Right renal cortex interstitium (tissue), 3 donors: ENCODE measurements at places on chromosomes 3 and 15.

GRCh38 chr3:134624537-134625287 is 26.1 kb downstream of the KY start:
- no peak for DNase-seq

DNA sequence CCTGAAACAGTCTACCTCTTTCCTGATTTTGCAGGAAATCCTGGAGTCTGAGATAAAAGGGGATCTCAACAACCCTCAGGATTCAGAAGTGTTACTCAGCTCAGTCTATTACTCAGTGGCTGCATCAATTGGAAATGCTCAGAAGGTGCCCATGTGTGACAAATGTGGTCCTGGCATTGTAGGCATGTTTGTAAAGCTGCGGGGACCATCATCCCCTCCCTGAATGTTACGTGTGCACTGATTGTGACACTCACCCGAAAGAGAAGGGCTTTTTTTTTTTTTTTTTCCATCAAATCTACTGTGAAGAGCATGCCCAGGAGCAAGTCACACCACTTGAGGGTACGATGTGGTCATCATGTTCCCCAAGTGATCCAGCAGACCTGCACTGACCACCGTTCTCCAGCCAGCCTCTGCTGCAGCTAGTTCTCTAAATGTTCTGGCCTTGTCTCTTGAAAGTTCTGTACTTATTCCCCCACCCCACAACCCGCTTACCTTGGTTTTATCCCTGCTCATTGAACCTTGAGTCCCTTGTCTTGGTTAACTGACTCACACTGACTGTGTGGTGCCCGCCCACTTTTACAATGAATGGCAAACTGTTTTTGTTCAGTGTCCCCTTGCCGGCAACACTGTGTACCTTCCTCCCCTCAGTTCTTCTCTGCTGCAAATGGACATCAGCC is 19.8 kb downstream of the ST3GAL6 start:
- no peak for DNase-seq

GRCh38 chr15:73139744-73140553 is 87.7 kb downstream of the NEO1 start:
- no peak for DNase-seq

- no peak for DNase-seq
Observed at GRCh38 chr15:100307241-100308212, 34.2 kb downstream of the ADAMTS17 start.

DNA sequence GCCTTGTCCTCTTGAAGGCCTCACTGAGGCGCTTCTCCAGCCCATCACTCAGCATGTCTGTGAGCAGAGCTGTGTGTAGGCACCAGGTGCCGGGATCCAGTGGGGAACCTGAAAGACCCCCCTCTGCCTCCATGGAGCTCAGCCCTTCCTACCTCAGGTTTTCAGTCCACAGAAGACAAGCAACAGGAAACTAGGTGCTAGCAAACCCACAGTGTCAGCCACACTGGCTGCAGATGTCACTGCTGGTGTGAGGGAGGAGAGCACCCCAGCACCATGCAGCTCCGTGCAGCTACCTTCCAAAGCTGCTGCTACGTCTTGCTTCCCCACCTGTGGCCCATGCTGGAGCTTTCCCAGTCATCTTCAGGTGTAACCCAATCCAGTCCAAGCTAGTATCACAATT is 17.9 kb downstream of the PSTPIP1 start:
- DNase-seq: no peak

DNA sequence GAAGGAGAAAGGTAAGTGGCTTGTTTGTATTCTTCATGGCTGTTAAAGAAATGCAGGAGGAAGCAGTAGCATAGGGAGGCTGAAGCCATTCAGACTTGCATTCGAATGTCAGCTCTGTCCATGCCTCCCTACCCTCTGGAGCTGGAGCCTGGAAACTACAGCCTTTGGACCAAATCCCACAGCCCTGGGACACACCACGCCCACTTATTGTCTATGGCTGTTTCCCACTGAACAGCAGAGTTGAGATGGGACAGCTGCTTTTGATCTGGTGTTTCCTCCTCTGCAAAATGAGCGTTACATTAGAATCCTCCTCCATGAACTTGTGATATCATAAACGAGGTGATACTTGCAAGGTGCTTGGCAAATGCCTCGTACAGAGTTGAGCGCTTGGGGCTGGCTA is 3.6 kb downstream of the FAM107A start:
- peak; percentile 48 for DNase-seq

GRCh38 chr3:33152363-33153360 is 38.8 kb downstream of the CRTAP start:
- no peak for DNase-seq

- DNase-seq: no peak
Observed at GRCh38 chr3:8218353-8218940, 283.2 kb upstream of the LMCD1 start.

DNA sequence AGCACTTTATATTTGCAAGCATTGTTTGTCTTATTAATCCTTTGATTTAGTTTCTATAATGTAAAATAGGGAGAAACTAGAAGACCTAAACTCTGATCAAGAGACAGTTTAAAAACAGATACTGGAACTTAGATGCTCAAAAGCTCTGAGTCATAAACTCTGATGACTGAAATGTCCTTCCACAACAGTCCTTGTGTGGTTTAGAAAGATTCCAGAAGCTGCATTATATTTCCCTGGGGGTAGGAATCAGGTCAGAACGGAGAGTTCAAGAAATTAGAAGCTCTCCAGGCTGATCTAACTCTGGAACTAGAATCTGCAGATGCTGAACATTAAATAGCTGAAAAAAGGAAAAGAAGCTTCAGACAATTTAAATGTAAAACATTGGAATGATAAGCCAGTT is 18.3 kb upstream of the ONECUT1 start:
- DNase-seq: no peak

DNA sequence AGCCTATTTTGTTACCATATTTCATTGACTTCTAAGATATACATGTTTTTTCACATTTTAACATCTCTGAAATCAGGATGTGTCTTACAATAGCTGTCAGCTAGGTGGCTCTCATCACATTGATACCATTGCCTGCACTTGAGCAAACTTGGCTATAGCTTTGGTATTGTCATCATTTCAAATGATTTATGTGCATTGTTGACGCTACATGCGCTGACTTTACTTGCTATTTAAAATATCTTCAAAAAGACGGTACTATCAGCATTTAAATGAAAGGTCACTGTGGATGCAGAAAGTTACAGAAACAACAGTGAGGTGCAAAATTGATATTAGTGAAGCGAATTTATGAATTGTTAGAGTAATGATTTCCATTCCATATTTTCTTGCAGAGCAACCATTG is 54.0 kb upstream of the ABHD2 start:
- DNase-seq: no peak

GRCh38 chr15:90126596-90127435 is 24.5 kb upstream of the IDH2 start:
- DNase-seq: no peak
